ENCODE measurements at places on chromosomes 3 and 15.

DNA sequence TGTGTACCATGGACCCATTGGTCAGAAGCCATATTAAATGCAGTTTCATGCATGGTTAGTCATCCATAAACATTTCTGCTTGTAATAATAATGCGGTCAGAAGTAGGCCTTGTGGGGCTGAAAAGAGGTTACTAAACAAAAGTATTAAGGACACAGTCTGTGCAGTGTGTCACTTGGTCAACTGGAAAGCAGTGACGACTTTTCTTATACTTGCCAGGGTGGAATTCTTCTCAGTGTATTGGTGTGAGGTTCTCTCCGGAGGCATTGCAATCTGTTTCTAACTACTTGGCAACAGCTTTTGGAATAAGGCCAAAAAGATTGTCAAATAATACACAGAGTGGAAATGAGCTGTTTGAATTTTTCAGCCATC is 46.8 kb downstream of the CHL1 start:
- no peak for DNase-seq

DNA sequence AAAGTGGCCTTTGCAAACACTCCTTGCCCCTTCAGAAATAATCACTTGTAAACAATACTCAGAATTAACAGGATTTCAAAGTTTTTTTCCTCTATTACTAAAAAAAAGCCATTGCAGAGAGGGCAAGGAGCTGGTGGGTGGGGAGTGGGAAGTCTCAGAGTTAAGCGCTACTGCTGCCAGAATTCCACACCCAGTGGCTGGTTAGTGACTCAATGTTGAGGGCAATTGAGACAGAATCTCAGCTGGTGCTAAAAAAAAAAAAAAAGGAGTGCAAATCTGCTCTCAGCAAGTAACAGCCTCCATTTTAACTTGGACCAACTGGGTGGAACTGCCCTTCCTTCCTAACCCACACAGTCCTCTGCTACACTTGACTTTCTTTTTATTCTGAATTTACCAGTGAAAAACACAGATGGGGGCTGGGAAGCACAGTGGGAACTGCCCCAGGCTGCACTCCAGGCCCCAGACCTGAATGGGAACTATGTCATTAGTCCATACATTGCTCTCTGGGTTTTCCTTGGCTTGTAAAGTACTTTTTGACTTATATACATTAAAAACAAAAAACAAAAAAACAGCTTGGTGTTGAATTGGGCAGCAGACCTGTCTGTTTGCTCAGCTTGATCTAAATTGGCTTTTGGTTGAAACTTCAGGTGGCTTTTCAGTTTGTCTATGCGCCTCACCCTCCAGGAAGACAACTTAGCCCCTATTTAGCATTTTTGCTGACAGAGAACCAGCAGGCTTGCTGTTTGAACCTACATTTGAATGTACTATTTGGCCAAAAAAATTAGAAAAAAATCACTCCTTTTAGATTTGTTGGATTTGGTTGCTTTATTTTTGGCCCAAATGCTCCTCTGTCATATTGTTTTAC is 357.8 kb upstream of the TBL1XR1 start:
- DNase-seq: peak; percentile 94

GRCh38 chr3:152968388-152969024 is 133.6 kb downstream of the P2RY1 start:
- DNase-seq: no peak

DNA sequence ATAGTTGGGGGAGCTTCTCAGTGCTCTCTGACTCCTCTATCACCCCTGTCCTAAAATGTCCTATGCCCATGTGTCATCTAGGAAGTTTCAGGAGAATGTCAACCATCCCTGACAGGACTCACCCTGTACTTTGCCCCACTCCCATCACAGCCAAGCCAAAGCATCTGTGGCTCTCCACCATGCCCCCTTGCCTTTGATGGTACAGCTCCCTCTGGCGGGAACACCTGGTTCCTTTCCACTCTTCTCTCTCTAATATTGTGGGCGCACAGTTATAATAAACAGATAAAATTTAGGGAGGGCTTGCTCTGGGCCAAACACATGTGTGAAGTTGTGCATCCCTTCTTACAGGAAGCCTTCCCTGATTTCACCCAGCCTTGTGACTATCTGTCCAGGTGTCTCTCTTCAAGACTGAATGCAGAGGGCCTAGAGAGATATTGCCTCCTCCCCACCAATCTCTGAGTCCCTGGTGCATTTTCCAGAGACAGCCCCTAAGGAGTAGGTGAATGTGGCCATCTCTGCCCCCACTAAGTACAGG is 62.8 kb downstream of the ISG20 start:
- DNase-seq: no peak

GRCh38 chr3:186998937-186999368 is 68.6 kb downstream of the ST6GAL1 start:
- DNase-seq: no peak
